ENCODE measurements at places on chromosomes 1 and 21. TPM values are rescaled to one million over a fixed set of nuclear protein-coding genes. Genes with fewer than 3 reads are reported as not detected.
A peak's percentile ranks its signal among the peaks of the same experiment; 100 is the strongest.

- no peaks in the 10 kb centered on the region for H3K36me3 ChIP-seq
- no peak overlapping the region for H3K4me3 ChIP-seq
- H3K4me1 ChIP-seq: no peaks in the 10 kb centered on the region
- H3K27me3 ChIP-seq: no peaks in the 10 kb centered on the region
- DNase-seq: no peak
- H3K27ac ChIP-seq: no peak overlapping the region
Measured at GRCh38 chr1:7371926-7372325, 399.2 kb upstream of the VAMP3 start.

Gene OLIG1
- not detected for total RNA-seq

GRCh38 chr21:21997390-21998333, 999.5 kb downstream of the NCAM2 start:
- no peaks in the 10 kb centered on the region for H3K4me1 ChIP-seq
- DNase-seq: no peak
- no peaks in the 10 kb centered on the region for H3K36me3 ChIP-seq
- no peaks in the 10 kb centered on the region for H3K27me3 ChIP-seq
- H3K27ac ChIP-seq: no peak overlapping the region
- no peak overlapping the region for H3K4me3 ChIP-seq

DNA sequence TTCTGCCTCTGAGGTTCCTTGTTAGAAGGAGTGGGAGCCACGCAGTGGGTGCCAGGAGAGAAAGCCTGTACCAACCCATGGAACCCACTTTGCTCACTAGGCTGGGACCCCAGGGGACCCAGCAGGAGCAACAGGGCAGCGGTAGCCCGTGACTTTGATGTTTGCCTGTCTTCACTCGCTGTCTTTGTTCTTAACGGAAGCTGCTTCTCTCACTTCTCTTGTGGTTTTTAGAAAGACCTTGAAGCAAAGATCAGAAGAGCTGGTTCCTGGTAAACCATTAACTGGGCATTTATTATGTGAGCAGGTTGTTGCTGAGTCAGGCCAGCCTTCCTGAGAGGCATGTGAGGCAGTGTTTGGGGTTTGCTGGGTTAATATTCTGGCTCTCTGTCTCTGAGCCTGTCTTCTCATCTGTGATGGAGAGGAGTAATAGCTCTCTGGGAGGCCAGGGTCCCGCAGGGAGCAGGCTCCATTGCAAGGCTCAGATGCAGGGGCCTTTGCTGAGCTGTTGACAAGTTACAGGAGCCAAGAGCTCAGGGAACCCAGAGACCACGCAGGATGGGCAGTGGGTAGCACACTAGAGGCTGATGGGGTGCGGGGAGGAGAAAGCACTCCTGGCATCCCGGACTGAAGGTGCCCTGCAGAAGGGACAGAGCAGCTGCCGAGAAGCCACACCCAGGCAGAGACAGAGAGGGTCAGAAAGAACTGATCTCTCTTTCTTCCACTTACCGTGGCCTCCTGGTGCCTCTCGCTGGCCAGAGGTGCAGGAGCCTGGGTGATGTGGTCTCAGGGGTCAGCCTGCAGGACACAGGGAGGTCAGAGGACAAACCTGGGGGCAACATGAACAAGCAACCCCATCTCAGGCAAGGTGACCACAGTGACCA, 367.5 kb upstream of the C1orf174 start:
- H3K36me3 ChIP-seq: no peaks in the 10 kb centered on the region
- peaks cover 8% of the 10 kb centered on the region for H3K4me1 ChIP-seq
- H3K27ac ChIP-seq: no peak overlapping the region
- no peaks in the 10 kb centered on the region for H3K27me3 ChIP-seq

DNA sequence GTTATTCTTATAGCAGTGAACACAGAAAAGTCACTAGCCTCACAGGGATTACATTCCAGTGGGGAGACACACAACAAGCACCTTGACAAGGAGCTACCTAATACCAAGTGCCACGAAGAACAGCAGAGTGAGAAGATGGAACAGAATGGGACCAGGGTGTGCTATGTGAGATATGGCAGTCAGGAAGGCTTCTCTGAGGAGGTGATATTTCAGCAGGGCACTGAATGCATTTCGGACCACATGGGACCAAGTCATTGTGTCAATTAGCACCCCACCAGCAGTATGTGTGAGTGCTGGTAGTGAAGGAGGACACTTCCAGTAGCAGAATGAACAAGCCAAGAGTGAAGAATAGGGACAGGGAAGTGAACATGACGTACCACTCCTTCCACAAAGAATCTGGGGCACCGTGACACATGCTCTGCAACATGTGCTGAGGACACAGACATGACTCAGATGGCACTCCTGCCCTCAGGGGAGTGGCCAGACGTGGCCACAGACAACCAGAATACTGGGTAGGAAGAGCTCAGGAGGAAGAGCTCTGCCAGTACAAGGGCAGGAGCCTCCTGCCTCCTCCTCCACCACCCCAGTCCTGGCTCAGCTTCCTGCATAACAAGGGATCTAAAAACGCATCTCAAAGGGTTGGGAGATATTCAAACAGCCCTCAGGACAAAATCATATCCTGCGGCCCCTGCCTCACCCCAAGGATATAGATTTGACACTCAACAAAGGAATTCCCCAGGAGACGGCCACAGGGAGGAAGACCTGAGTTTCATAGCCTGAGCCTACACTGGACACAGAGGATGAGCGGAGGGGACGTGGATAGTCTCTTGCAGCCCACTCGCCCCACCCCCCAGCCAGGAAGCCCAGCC, 102.5 kb downstream of the TRABD2B start:
- H3K27ac ChIP-seq: no peak overlapping the region
- no peaks in the 10 kb centered on the region for H3K36me3 ChIP-seq
- H3K4me1 ChIP-seq: no peaks in the 10 kb centered on the region
- DNase-seq: no peak
- peaks cover 2% of the 10 kb centered on the region for H3K27me3 ChIP-seq

GRCh38 chr1:227766653-227767277, 31.5 kb downstream of the SNAP47 start:
- DNase-seq: no peak
- H3K4me1 ChIP-seq: peaks cover 70% of the 10 kb centered on the region
- H3K27me3 ChIP-seq: no peaks in the 10 kb centered on the region
- peak overlapping the region; percentile 66 for H3K4me3 ChIP-seq
- peak overlapping the region; percentile 94 for H3K27ac ChIP-seq
- H3K36me3 ChIP-seq: peaks cover 74% of the 10 kb centered on the region

Gene MYOM3
- total RNA-seq: not detected

Gene PANK4
- total RNA-seq: 71.7 TPM

- H3K4me3 ChIP-seq: no peak overlapping the region
- DNase-seq: no peak
- H3K36me3 ChIP-seq: peaks cover 39% of the 10 kb centered on the region
- H3K4me1 ChIP-seq: peaks cover 16% of the 10 kb centered on the region
- H3K27me3 ChIP-seq: no peaks in the 10 kb centered on the region
Measured at GRCh38 chr1:36093929-36094328, 5.2 kb downstream of the ADPRS start.

GRCh38 chr1:211118407-211119102, 15.4 kb downstream of the KCNH1 start:
- H3K27ac ChIP-seq: no peak overlapping the region
- H3K36me3 ChIP-seq: no peaks in the 10 kb centered on the region
- H3K4me1 ChIP-seq: no peaks in the 10 kb centered on the region
- H3K4me3 ChIP-seq: no peak overlapping the region

- DNase-seq: no peak
- peaks cover 31% of the 10 kb centered on the region for H3K4me1 ChIP-seq
- H3K27ac ChIP-seq: no peak overlapping the region
Measured at GRCh38 chr1:161073474-161074121, 3.9 kb upstream of the ARHGAP30 start.

Gene PGLYRP3
- total RNA-seq: not detected

DNA sequence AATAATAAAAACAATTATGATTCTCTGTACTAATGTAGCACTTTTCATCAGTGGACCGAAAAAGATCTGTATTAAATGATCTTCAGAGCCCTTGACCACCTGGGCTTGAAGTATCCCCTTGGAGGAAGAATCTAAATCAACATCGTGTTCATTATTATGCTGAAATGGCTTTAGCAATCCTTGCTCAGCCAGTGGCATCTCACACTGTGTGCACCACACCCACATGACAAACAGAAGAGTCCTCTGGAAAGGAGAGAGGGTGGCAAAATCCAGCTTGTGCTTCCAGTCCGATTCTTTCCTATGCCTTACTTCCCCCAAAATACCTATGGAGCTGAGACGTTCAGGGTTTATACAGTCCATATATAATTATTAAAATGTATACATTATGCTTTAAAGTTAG, 318.5 kb upstream of the RUNX1 start:
- no peak overlapping the region for H3K27ac ChIP-seq
- no peaks in the 10 kb centered on the region for H3K36me3 ChIP-seq
- no peaks in the 10 kb centered on the region for H3K4me1 ChIP-seq
- H3K4me3 ChIP-seq: no peak overlapping the region

Data from activated CD4-positive, alpha-beta memory T cell treated with anti-CD3 and anti-CD28 coated beads, Interleukin-2, amount 10 ng/mL, durations not matched to agents 7 days and 5 days (primary cell).